ENCODE measurements at places on chromosomes 12 and 14.
A peak's percentile ranks its signal among the peaks of the same experiment; 100 is the strongest.

GRCh38 chr12:125890971-125891370, 825.7 kb downstream of the AACS start:
- no peak for DNase-seq

- DNase-seq: peak; percentile 64
These were observed 1.5 kb downstream of the PTMS start for GRCh38 chr12:6767353-6768319.

DNA sequence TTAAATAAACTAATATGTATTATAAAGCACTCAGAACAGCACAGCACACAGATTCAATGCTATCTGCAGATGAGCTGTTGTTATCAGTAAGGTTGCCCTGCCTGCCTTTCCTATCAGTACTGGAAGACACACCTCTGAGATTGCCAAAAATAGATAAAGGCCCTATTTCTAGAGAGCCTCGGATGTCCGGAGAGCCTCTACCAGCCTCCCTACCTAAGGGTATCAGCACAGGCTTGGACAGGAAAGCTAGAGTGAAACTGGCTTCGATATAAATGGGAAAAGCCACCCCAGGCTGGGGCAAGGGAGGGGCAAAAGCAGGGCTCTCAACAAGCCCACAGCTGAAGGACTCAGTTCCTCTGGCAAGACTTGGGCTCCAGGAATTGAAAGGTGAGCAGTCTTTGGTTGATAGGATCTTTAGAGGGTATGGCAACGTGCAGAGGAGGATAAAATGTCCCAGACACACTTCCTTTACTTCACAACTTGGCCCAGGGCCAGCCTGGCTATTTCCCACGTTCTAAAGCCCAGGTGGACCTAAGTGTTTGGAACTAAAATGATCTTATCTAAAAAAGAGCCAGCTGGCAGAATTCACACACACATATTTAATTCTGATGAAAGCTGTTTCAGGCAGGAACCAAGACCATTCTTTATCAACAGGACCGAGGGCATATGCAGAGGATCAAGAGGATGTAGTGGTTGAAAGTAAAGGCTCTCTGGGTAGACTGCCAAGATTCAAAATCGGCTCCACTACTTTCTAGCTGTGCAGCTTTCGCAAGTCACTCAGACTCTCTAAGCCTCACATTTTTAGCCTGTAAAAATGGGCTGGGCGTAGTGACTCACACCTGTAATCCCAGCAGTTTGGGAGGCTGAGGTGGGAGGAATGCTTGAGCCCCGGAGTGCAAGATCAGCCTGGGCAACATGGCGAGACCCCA, 37.8 kb upstream of the ITPR2 start:
- DNase-seq: peak; percentile 67

DNA sequence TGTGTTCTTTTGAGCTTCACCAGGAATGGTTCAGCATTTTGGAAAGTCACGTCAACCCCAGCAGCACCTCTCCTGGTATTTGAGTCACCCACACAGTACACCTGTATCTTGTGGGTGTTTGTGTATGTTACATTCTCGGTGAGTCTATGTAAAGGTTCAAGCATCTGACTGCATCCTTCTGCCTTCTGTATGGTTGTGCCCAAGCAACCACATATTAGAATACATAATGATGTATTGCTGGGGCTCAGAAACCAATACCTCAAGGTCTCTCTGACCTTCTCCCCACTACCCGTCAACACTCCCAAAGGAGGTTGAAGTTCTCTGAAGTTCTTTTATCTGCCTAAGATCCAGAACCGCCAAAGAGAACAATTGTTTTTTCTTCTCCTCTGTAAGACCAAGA, 9.2 kb upstream of the TMEM229B start:
- no peak for DNase-seq

DNA sequence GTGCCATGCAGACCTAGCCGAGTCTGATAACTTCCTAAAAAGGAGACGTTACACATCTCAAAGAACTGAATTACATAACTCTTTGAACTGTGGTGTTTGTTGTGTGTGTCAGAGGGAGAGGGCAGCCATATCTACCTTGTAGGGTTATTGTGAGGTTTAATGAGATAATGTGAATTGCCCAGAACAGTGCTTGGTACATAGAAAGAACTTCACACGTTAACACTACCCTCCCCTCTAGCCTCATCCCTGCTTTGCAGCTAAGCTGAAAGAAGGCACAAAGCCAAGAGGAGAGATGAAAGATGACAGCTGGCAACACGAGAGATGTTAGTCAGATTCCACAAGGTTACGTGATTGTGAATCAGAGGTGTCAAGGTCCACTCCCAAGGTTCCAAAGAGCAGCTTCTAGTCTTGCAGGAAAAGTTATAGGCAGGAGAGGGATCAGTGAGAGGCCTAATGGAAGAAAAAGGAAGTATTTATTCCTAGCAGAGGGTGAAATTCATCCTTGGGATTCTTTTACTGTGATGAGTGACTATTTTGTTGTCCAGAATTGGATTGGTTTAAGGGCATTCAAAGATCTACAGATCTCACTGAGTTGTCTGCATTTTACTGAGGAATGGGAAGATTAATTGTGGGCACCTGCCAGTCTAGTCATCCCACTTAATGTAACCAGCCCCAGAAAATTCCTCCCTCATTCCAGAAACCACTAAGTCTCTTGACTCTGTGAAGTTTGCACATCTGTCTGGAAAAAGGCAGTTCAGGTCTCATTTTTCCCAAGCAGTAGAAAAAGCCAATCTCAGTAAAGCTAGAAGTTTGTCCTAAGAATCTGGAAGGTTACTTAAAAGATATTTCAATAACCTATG, 25.9 kb upstream of the WNK1 start:
- no peak for DNase-seq

- DNase-seq: no peak
These were observed 180.2 kb downstream of the TMTC2 start for GRCh38 chr12:82866946-82867345.

DNA sequence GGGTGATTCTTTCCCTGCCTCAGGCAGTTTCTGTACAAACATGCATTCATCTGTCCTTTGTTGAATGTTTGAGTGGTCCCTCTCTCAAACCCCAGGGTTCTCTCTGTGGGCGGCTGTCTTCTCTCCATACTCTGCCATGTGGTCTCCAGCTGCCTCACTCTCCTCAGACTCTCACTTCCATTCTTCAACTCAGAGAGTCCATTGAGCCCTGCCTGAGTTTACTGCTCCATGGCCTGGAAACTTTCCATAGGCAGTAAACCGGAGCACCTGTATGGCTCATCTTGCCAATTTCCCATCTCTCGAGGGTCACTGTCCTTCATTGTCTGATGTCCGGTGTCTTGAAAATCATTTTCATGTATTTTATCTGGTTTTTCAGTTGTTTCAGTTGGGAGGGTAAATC, 11.3 kb downstream of the C14orf132 start:
- no peak for DNase-seq

DNA sequence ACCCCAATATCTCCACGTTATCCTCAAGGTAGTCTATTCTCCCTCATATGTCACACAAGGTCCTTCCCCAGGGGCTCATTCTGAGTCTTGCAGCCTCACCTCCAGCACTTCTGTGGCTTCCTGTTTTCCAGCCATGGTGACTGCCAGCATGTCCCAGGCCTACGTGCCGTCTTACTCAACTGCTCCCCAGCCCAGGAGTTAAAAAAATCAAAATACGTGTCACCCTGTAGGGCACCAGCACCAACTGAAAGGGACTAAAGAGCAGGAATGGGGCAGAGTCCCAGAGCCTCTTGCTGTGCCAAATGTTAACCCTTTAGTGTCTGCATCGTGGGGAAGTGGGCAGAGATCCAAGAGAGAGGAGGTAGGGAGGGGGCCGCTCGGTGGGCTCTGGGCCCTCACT, 37.0 kb upstream of the MED13L start:
- no peak for DNase-seq

DNA sequence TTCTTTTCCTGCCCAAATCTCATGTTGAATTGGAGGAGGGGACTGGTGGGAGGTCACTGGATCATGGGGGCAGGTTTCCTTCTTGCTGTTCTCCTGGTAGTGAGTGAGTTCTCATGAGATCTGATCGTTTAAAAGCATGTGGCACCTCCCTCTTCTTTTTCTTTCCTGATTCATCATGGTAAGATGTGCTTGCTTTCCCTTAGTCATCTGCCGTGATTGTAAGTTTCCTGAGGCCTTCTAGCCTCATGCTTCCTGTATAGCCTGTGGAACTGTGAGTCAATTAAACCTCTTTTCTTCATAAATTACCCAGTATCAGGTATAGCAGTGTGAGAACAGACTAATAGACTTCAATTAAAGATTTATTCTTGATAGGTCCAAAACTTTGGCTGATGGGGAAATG, 83.5 kb downstream of the CAND1 start:
- DNase-seq: no peak

GRCh38 chr12:49716553-49716952, 9.3 kb upstream of the FMNL3 start:
- no peak for DNase-seq

GRCh38 chr12:19206493-19207077, 77.1 kb downstream of the PLEKHA5 start:
- DNase-seq: no peak

- DNase-seq: no peak
These were observed 1.4 kb downstream of the HMGA2 start for GRCh38 chr12:65825507-65826352.

GRCh38 chr14:75881994-75882393, 99.8 kb downstream of the TGFB3 start:
- DNase-seq: peak; percentile 54

GRCh38 chr14:50972734-50973133, 28.5 kb upstream of the PYGL start:
- DNase-seq: no peak

GRCh38 chr12:58629376-58629775, 290.9 kb downstream of the LRIG3 start:
- peak; percentile 67 for DNase-seq

DNA sequence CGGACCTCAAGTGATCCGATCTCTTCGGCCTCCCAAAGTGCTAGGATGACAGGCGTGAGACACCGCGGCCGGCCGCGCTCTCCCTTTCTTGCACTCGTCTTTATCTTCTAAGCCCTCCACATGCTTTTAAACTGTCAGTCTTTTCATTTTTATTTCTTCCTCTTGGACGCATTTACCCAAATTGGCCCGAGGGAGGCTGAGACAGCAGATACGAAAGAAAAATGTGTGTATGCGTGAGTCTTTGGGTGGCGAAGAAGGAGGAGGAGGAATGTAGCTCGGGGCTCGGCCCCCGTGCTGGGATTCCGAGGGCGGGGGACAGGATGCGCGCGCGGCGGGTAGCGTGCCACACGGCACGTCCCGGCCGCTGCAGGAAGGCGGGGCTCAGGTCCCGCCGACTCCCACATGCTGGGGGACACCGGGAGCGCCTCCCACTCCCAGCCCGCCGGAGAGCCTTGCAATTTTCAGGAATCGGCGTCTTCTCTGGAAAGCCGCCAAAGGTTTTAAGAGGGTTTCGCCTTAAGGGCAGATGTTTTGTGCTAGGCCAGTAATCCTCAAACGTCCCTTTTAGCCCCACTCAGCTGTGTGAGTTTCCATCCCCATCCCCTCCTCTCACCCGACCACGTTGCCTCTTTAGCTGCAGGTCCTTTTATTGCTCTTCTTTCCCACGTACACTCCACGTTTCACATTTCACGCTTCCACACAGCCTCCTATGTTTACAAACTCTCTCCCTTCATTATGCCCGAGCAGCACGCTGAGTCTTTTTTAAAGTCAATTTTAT, 34.7 kb upstream of the SLC2A3 start:
- DNase-seq: peak; percentile 98

DNA sequence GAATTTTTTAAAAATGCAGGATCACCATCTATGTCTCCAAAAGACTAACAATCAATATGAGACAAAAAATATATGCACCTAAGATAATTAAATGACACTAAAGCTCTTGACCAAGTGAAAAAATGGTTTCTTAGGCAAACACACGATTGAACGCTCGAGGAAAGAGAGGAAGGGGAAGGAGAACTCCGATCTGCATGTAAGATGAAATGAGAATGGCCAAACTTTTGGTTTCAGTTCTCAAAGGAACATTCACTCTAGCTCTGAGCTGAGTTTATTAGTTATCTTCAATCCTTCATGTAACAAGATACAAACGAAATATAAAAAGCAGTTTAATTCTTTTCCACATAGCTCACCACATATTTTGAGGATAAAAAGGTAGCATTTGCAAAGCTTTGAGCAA, 2.8 kb downstream of the DYRK4 start:
- DNase-seq: no peak

- no peak for DNase-seq
These were observed 56.7 kb downstream of the PPFIBP1 start for GRCh38 chr12:27580561-27581330.

- DNase-seq: no peak
These were observed 362.2 kb upstream of the SFSWAP start for GRCh38 chr12:131348646-131349045.

GRCh38 chr14:23623962-23624361, 12.2 kb upstream of the DHRS2 start:
- DNase-seq: no peak

DNA sequence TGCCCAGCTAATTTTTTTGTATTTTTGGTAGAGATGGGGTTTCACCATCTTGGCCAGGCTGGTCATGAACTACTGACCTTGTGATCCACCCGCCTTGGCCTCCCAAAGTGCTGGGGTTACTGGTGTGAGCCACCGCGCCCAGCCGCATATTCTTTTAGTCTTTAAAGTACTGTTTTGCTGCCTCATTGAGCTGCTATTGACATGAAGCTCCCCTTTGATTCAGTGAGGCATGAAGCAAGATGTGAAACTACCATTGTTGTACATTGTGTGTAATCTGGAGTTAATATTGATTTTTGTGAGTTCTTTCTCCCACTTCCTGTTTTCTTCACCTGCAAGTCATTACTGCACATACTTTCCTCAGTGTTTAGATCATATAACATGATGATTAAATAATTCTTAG, 80.8 kb downstream of the MNAT1 start:
- DNase-seq: no peak

DNA sequence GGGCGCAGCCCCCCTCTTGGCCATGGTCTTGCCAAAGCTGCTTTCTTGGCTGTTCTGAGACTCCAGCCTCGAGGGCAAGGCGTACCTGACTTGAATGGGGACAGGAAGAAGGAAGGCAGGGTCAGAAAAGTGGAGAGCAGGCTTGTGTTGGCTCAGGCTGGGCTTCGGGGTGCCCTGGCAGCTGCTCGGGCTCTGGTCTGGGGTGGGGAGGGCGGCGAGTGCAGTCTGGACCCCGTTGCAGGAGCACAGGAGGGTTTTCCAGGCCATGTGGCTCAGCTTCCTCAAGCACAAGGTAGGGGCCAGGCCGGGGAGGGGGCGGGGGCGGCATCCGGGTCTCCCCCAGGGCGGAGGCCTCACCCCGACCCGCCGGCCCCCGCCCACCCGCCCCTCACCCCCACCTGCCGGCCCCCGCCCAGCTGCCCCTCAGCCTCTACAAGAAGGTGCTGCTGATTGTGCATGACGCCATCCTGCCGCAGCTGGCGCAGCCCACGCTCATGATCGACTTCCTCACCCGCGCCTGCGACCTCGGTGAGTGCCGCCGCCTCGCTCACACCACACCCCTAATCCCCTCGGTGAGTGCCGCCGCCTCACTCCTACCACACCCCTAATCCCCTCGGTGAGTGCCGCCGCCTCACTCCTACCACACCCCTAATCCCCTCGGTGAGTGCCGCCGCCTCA, 4.2 kb downstream of the NOC4L start:
- no peak for DNase-seq

- DNase-seq: no peak
These were observed 48.2 kb downstream of the SERPINA3 start for GRCh38 chr14:94660306-94660946.
